ENCODE measurements at places on chromosomes 3 and 15. TPM values are rescaled to one million over a fixed set of nuclear protein-coding genes. Genes with fewer than 3 reads are reported as not detected.

The MKRN3 gene
- 0.89 TPM for total RNA-seq

The TMEM266 gene
- 0.20 TPM for total RNA-seq

The EPHB1 gene
- total RNA-seq, result 5.0 TPM

The CRYGS gene
- total RNA-seq, result 0.99 TPM

The DLL4 gene
- 7.6 TPM for total RNA-seq

GRCh38 chr3:37862903-37863815 is 1.5 kb downstream of the CTDSPL start:
- peak; percentile 65 for DNase-seq

GRCh38 chr3:187979564-187979963 is 174.4 kb upstream of the LPP start:
- no peak for DNase-seq

DNA sequence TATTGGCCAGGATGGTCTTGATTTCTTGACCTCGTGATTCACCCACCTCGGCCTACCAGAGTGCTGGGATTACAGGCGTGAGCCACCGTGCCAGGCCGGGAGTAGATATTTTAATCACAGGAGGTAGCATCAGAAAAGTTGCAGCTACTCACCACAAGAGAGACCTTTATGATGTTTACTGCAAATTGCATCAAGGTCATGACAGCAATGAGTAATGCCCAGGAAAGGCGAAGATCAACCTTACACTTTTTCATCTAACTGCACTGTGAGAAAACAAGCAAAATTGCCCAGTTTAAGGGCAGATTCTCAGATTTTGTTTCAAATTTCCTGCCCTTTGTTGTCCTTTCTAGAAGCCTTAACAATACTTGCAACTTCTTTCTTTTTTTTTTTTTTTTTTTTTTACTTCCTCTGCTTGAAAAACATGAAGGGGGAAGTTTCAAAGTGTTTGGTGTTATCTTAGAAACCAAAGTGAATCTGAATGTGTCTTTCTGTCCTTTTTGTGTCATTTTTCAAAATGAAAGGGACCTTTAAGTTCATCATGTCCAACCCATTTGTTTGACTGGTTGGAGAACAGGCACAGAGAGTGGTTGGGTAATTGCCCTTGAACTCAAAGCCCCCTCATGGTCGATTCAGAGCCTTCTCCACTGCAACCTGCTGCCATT is 25.0 kb downstream of the TGFBR2 start:
- no peak for DNase-seq

DNA sequence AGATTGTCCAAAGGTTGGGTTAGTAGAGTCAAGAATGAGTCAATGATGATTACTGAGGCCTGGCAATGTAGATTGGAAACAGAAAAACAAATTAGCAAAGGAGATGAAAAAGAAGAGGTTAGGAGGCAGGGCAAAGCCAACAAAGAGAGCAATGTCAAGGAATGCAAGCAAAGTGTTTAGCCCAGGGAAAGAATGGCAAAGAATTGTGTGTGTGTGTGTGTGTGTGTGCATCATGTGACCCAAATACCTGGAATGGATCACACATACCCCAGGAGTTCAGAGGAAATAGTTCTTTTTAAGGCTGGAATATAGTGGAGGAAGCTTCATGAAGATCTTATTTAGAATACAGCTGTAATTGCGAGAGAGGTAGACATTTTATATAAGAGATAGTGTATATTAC is 831.7 kb upstream of the ARPP21 start:
- DNase-seq, result no peak

- no peak for DNase-seq
Observed at GRCh38 chr15:51814606-51815005, 14.8 kb upstream of the TMOD3 start.

DNA sequence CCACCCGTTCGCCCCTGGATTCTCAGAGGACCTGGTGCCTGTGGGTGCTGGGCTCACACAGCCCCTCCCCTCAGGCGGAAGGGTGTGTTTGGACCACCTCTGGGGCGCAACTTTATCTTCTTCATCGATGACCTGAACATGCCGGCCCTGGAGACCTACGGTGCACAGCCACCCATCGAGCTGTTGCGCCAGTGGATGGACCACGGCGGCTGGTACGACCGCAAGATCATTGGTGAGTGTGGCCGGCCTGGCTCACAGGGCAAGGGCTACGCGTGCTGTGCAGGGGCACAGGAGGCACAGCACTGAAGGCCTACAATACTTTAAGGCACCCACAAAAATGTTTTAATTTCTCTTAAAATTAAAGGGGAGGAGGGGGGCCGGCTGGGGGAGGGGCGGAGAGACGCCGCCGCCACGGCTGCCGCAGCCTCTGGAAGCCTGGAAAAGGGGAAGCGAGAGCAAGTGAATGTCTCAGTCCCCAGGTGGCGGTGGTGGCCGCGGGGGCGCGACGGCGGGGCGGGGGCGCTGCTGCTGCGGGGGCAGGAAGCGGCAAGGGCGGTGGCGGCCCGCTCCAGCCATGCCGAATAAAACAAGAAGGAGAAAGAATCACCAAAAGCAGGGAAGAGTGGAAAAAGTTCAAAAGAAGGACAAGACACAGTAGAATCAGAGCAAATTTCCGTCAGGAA is 56.8 kb downstream of the DNAH1 start:
- no peak for DNase-seq

DNA sequence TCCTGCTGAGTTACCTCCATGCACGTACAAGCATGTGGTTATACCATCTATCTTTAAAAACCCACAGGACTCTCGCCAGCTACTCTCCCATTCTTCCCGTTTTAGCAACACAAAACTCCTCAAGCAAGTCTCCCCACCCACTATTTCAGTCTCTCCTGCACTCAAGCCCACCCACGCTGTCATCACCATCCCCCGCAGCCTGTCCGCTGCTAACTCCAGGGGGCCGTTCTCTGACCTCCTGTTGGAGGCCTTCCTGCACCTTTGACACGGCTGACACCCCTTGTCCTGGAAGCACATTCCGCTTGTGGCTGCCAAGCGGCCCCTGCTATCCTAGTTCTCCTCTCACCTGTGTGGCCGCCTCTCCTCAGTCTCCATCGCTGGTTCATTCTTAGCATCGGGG is 7.5 kb upstream of the PCSK6 start:
- no peak for DNase-seq

GRCh38 chr15:36373550-36373949 is 205.9 kb upstream of the CDIN1 start:
- no peak for DNase-seq

DNA sequence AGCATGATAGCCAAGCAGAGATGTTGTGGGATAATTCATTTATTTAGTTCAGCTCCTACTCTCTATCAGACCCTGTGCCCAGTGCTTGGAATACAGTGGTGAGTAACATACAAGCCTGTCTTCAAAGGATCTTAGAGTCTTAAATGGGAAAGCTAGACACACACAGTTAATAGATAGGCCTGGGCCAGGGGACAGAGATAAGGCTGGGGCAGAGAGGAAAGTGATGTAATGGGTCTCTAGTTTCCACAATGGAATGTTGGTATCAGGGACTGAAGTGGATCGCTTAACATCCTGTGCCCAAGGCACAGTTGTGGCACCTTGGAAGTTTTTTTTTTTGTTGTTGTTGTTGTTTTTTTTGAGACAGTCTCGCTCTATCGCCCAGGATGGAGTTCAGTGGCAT is 79.9 kb upstream of the POLG start:
- no peak for DNase-seq

DNA sequence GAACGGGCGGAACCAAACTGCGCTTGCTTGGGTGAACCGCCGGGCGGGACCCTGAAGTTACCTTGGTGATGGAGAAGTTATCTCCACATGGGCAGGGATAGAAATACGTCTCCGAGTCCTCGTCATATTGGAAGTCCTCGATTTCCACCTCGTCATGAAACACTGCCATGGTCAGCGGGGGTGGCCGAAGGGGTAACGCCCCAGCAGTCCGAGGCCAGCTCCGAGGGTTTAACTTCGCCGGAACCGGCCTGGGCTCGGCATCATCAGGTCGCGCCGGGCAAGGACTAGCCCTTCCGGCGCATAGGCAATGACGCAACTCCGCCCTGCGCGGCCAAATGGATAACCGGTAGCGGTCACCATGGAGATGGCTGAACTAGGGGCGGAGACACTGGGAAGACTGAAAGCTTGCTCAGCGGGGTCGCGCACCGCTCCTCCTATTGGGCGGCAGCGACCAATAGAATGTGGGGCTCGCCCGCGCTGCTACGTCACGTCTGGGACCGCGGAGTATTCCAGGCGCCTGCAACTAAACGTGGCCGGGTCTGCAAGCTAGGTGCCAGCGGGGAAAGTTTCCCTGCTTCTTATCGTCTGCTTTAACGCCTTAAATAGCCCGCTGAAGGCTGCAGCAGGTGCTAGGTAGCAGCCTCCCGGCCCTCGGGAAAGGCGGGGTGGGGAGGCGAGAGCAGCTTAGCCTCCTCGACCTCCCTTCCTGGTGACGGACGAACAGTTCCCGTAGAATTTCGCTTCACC is at the start of the genes DPH3 and OXNAD1:
TSS of gene DPH3 (minus strand) at position 236 of the 747 bp plus-strand sequence. CDS start at position 169, 67 bp downstream.
TSS of gene OXNAD1 (plus strand) at position 505 of the 747 bp plus-strand sequence. CDS start 5,741 bp downstream, outside the sequence.
- peak; percentile 99 for DNase-seq

GRCh38 chr3:172194702-172195406 is 155.5 kb downstream of the FNDC3B start:
- no peak for DNase-seq

- DNase-seq, result no peak
Observed at GRCh38 chr3:42819351-42819965, 10.2 kb downstream of the ACKR2 start.

DNA sequence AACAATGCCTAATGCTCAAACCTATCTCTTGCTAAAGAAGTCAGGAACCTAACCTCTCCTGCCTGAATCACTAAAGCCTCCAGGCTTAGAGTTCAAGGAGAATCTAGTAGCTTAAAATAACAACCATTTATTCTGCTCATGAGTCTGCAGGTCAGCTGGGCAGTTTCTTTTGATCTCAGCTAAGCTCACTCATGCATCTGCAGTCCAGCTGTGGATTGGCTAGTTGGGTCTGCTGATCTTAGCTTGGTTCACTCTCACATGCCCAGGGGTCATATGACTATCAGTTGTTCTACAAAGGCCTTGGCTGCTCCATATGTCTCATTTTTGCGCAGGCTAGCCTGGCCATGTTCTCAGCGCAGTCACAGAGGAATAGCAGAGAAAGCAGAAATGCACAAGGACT is 109.2 kb upstream of the STT3B start:
- no peak for DNase-seq

DNA sequence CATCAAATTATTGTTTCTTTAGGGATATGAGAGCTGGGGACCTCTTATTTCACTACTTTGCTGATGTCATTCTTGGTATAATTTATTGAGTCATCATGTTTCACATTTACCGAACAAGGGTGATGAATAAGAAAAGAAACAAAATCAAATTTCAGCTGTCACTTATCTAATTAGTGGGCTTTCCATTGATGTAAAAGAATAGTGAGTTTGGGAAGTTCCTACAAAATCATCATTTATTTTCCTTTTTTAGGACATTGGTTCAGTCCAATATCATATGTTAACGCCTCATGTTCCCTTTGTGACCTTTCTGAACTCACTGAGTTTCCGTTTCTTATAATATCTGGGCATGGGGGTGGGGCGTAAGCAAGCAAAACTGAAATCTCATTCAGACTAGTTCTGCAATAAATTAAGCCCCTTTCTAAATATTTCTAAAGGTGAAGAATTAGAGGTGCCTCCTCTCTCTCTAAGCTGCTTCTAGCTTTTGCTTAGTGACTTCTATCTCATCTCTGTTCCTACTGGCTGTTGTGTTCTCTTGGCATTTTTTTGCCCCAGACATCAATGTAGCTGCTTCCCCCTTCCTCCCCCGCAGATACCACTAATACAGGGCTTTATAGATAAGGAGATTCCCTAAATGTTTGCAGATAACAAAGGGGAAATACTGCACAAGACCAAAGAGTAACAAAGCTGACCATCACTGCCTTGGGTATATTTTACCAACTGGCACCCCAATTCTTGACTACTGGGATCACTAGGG is 238.0 kb upstream of the CTNNB1 start:
- no peak for DNase-seq

GRCh38 chr3:152193673-152194267 is 75.0 kb upstream of the MBNL1 start:
- no peak for DNase-seq

DNA sequence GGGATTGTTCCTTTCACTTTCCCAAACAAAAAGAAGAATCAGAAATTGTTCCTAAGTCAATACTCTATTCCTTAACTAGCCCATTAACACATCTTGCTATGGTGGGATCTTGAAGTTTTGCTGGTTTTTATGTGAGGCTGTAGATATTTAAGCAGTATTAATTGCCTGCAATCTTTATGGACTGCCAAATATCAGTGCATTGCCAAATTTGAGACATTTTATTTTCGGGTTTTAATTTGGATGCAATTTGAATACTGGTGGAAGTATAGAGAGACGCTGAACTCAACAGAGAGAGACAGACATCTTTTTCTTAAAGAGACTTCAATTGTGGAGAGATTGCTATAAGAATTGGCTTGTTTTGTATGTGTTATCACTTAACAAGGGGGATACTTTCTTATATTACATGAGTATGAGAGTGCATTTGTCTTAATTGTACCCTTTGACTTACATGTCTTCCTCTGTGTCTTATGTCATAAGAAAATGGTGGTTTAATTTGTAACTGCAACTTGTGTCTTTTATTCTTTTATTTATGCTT is 10.0 kb downstream of the CADM2 start:
- DNase-seq, result no peak

- no peak for DNase-seq
Observed at GRCh38 chr15:69093127-69093526, 67.3 kb upstream of the GLCE start.

- no peak for DNase-seq
Observed at GRCh38 chr3:187084126-187084525, 55.2 kb downstream of the RPL39L start.

- DNase-seq, result peak; percentile 49
Observed at GRCh38 chr3:52483577-52484381, 11.4 kb upstream of the STAB1 start.

DNA sequence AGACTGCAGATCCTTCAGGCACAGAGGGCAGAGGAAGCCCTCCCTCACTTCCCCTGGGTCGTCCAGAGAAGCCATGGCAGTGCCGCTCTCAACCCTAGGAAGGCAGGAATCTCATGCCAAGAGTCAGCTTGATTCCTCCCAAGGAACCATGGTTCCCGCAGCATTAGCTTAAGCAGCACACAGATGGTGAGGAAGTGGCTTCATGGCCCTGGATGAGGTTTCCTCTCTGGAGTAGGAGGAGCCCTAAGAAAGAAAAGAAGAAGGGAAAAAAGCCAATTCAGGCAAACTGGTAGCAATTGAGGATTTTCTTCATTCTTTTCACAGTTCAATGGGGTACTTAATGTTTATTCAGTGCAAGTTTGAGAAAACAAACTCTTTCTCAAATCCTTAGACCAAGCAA is 2.9 kb downstream of the RBSN start:
- DNase-seq, result no peak

DNA sequence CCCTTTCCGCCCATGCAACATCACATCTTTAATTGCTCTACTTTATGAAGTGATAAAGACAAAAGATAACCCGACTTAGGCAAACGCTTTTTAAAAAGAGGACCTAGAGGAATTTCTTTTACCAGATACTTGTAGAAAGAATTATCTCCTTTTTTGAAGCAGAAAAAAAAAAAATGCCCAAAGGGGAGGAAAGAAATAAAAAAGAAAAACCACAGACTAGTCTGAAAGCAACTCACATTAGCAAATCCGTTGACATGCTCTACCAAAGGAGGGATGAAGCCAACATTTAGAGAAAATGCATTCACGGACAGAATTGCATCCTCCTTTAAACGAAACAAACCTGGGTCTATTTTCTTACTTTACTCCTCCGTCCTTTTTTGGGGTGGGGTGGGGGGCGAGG is 213.6 kb downstream of the MEIS2 start:
- no peak for DNase-seq

- DNase-seq, result no peak
Observed at GRCh38 chr3:125644036-125645005, 49.0 kb upstream of the OSBPL11 start.

- DNase-seq, result no peak
Observed at GRCh38 chr3:149224736-149225594, 3.3 kb upstream of the CP start.

GRCh38 chr3:29293421-29293820 is 12.6 kb downstream of the RBMS3 start:
- DNase-seq, result no peak
